Activated CD8-positive, alpha-beta memory T cell treated with anti-CD3 and anti-CD28 coated beads for 1 hour (primary cell): ENCODE measurements at places on chromosomes 3 and 15.

GRCh38 chr15:79740561-79740960 lies 156.3 kb downstream of the MTHFS start:
- DNase-seq = no peak

GRCh38 chr3:177249203-177249602 lies 51.9 kb upstream of the TBL1XR1 start:
- DNase-seq = no peak

DNA sequence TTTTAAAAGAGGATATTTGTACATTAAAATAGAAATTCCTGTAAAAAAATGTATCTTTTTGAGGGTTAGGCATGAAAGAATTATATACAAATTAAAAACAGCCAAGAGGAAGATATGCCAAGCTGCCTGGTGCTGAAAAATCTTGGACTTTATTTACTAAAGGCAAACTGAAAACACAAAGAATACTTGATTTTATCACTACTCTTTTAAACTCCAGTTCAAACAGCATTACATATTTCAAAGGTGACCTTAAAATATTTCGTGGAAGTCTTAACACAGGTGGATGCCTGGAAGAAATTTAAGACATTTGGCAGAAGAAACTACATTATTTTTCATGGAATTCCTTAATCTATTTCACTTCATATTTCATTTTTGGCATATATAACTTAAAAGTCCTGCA lies 101.1 kb upstream of the SLC2A2 start:
- DNase-seq = no peak

- DNase-seq = no peak
Measured at GRCh38 chr3:14371573-14372474, 30.6 kb upstream of the SLC6A6 start.

- no peak for DNase-seq
Measured at GRCh38 chr15:36499412-36500389, 79.7 kb upstream of the CDIN1 start.

GRCh38 chr3:193853511-193854219 lies 260.7 kb downstream of the OPA1 start:
- DNase-seq = no peak

GRCh38 chr15:34755419-34755773 lies 598 bp upstream of the GJD2 start:
- DNase-seq = no peak

- no peak for DNase-seq
Measured at GRCh38 chr3:182182531-182182968, 470.8 kb downstream of the SOX2 start.

DNA sequence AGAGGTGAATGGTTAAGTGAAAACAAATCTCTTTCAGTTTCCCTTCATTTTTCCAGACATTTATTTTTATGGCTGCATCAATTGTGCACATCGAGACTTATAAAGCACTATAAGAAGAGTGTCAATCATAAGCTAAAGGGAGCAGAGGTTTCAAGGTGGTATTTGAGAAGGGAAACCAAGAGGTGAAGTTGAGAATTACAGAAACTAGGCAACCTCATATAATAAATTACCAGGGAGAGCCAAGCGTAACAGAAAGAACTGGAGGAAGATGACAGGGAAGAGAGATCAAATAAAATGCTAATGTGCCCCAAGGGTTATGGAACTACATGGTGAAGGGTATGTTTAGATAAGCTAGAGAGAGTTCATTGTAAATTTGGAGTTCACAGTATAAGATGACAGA lies 6.3 kb upstream of the CCDC54 start:
- no peak for DNase-seq

- DNase-seq = no peak
Measured at GRCh38 chr15:79994615-79995014, 23.6 kb upstream of the BCL2A1 start.

GRCh38 chr15:95254263-95254662 lies 1022.9 kb downstream of the MCTP2 start:
- no peak for DNase-seq

- DNase-seq = no peak
Measured at GRCh38 chr3:161296814-161297213, 74.5 kb downstream of the SPTSSB start.

- no peak for DNase-seq
Measured at GRCh38 chr3:150040097-150040496, 69.4 kb upstream of the PFN2 start.

- no peak for DNase-seq
Measured at GRCh38 chr3:15467227-15468181, 40.1 kb downstream of the EAF1 start.

GRCh38 chr3:189902230-189903186 lies 218.2 kb downstream of the P3H2 start:
- no peak for DNase-seq

DNA sequence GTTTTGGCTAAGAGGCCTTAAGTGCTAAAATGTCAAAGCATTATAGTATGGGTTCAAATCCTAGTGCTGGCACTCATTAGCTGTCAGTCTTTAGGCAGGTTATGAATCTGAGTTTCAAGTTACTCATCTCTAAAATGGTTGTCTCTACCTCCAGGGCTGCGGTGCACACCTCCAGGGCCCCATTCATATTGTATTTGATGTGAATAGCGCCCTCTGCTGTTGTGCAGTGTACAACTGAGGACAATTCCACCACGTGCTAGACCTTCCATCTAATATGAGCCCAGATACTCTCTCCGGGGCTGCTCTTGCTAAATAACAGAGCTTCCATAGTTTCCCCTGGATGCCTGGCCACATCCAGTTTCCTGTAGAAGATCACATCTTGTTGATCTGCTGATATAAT lies 54.3 kb downstream of the OXNAD1 start:
- peak; percentile 66 for DNase-seq

- DNase-seq = no peak
Measured at GRCh38 chr3:144989807-144990206, 1018.2 kb downstream of the DIPK2A start.

GRCh38 chr15:78564743-78565096 lies 600 bp upstream of the CHRNA5 start:
- no peak for DNase-seq

GRCh38 chr3:127473244-127474024 lies 117.1 kb downstream of the TPRA1 start:
- DNase-seq = no peak

DNA sequence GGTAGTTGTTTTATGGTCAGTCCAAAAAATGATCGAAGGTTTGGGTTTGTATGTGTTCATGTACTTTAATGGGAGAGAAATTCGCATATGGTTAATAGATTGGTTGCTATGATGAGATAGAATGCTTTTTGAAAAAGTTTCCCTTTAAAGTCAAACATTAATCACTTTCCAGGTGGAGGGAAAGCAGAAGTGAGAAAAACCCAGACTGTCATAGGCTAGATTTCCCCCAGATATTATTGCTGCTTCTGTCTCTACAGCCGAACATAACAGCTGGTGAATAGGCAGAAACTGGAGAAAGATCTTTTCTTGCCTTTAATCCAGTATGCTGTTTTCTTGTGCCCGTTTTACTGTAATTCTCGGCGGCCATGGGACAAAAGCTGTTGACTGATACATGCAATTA lies 287.6 kb downstream of the SOX2 start:
- DNase-seq = no peak

DNA sequence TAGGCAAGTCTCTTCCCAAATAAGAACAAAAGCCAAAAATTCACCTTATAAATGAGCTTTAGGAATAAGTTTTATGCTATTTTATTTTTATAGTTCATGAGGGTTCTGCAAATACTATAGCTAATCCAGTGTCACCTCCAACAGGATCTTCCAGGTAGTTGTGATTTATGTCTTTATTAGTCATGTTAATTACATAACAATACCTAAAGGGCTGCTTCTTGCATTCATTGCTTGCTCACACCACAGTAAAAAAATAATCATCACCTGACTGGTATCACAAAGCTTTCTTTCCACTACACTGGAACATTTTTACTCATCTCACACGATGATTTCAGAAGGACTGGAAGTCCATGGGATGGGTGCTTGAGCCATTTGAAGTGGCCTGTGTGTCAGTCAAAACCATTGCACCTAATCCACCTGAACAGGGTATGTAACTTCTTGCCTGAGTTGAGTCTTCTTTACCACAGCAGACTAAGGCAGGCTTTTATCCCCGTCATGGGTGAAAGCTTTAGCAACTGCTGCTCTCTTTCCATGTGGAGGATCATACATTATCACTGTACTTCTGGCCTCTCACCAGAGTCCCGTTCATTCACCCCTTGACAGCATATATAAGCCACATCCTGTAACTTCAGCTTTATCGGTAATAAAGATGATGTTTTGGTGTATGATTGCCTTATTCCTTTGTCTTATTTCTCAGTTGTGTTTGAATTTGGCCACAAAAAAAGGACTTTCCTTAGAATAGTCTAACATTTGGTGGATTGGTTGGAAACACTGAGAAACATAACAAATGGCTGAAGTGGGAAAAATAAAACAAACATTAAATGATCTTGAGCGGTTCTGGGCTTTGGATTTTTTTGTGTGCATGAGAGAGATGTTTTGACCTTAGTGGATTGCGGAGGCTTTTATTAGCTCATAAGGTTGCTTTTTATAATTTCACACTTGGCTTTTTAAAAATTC lies 382.6 kb upstream of the THBS1 start:
- DNase-seq = no peak

DNA sequence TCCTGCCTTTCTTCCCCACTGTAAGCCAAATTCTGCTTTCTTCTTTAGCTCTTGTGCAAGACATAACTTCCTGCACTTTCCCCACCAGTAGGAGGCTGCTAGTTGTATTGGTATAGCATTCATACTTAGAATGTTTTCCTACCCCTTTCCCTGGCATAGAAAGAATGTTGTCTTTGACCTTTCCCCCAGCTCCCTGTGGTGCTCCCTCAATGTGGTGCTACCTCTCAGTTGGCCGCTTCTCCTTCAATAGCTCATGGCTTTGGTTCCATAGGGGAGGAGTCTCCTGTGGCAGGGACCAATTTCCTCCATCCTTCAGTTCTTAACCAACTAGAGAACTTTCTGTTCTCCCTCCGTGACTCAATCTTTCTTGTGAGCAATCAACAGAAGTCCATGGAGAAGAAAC lies 67.5 kb upstream of the AKAP13 start:
- DNase-seq = no peak

DNA sequence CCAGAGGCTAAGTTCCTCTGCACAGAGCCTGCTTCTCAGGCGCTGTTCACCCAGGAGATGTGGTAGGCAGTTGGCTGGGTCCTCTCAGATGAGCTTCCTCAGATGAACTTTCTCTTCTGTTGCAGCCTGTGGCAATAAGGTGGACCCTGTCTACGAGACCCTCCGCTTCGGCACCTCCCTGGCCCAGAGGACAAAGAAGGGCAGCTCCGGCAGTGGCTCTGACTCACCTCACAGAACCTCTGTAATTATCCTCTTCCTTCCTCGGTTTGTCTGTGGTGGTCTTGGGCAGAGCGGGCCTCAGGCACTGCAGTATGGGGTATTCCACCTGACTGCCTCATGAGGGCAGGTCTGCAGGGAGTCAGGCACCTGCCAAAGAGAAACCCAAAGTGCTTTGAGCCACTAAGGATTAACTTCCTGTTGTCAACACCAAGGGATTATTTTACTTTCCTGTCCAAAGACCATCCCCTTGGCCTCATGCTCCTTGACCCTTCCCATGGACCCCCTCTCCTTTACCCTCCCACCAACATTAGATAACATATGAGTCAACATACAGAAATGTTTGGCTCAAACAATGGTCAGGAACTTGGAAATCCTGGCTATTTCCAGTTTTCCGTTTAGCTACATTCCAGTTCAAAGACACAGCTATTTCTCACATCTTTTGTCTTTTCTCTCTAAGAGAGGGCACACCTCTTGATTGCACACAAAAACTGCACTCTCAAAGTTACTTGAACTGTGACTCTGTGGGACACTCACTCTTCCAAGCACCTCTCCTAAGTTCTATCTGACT lies 105.9 kb downstream of the STAC start:
- DNase-seq = no peak

GRCh38 chr3:194140520-194141414 lies 4.8 kb downstream of the HES1 start:
- DNase-seq = no peak

DNA sequence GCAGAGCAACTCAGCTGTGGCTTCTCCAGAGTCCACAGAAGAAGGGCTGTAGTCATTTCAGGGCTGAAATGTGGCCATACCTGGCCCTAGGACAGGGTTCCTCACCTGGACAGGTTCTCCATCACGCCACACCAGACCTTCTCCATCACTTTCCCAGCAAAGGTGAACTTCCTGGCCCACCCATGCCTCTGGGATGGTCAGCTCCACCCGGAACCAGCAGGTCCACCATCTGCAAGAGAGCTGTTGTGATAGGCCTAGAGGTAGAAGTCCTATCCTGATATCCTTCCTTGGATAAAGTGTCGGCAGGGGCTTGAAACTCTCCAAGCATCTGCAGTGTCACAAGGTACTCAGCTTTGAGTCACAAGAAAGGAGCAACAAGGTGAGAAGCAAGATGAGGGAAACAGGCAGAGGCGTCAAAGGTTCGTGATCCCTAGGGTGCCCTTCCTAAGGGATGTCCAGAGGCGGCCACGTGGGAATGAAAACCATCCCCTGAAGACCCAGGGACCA lies 948 bp downstream of the MAN2C1 start:
- no peak for DNase-seq

DNA sequence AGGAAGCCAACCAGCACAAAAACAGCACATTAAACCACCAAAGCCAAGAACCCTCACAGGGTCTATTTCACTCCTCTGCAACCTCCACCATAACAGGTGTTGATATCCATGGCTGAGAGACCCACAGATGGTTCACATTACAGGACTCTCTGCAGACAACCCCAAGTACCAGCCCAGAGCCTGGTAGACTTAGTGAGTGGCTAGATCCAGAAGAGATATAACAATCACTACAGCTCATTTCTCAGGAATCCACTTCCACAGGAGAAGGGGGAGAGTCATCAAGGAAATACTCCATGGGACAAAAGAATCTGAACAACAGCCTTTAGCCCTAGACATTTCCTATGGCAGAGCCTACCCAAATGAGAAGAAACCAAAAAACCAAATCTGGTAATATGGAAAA lies 168.1 kb upstream of the CD96 start:
- no peak for DNase-seq

- DNase-seq = no peak
Measured at GRCh38 chr3:154062513-154062912, 58.7 kb upstream of the ARHGEF26 start.

DNA sequence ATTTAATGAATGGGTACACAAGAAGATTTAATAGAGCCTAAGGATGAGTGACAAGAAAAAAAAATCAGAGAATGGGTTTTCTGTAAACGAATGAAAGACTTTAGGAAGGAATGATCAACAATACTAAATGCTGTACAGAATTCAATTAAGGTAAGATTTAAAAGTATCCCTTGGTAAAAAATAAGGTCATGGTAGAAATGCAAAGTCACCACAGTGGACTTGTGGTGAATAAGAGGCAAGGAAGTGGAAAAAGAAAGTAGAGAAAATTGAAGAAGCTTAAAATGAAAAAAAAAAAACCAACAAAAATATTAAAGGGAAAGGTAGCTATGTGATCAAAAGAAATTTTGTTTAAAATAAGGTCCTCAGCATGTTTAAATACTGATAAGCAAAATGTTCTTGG lies 82.4 kb downstream of the PLSCR2 start:
- DNase-seq = no peak

DNA sequence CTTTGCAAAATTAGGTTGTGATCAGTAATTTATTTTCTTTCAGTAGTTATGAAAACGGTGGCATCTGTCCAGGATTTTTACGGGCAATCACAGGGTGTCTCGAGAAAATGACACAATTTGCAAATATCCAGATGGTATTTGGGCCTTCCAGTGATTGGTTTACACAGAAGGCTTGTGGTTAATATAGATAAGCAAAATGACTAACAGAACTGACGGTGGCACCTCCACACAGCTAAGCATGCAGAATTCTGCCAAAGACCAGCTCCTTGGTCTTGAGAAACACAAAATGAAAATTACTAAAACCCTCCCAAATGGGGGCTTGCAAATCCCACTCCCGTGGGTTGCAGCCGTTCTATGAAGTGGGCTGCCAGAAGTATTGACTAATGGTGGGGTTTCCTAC lies 5.5 kb downstream of the ARHGEF3 start:
- no peak for DNase-seq
